NCI-H460 (cell line): ENCODE measurements at places on chromosomes 13 and 19. TPM values are rescaled to one million over a fixed set of nuclear protein-coding genes. Genes with fewer than 3 reads are reported as not detected.

GRCh38 chr13:24215732-24216131, 55.2 kb downstream of the SPATA13 start:
- no peak for DNase-seq

Gene ODAD3
- 0.20 and 0.47 TPM in 2 replicates for total RNA-seq

Gene COL5A3
- 0.06 and 0.12 TPM in 2 replicates for total RNA-seq

DNA sequence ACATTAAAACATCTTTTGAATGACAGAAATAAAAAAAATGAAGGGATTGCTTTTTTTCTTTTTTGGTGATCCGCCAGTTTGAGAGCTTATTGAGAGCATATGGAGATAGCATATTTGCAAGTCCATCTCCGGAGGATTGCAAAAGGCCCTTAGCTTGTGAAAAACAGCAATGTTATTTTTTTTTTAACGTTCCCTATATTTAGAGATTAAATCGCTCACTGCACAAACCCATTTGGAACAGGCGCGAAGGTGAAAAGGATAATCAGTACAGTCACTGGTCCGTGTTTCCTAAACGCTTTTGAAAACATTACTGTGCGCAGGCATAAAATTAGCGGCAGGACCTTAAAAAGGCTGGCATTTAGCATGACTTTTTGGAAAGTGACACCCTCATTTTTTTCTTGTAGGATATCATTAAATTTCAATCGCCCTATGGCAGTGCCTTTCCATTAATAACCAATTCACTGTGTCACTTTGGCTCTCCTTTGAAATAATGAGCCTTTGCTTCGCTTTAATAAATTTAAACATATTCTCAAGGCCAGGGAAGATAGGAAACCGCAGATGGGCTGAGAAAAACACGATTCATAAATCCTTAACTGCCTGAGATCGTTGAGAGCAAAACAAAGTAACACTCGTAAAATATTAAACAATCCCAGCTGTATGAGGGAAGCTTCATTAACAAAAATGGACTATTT, 342.2 kb downstream of the DACH1 start:
- no peak for DNase-seq

GRCh38 chr19:38209671-38210457, 14.2 kb downstream of the DPF1 start:
- DNase-seq: no peak
